ENCODE measurements at places on chromosomes 7 and 10. TPM values are rescaled to one million over a fixed set of nuclear protein-coding genes. Genes with fewer than 3 reads are reported as not detected.

Gene BLNK
- polyA plus RNA-seq = 69.3 TPM

Gene NKX1-2
- polyA plus RNA-seq = 13.1 TPM

Gene HILPDA
- polyA plus RNA-seq = 3.2 TPM

Gene ARF5
- 249 TPM for polyA plus RNA-seq

Gene ZNF467
- 0.67 TPM for polyA plus RNA-seq

Data from small intestine (tissue), 16 donors.